ENCODE measurements at places on chromosomes 2 and 18.

DNA sequence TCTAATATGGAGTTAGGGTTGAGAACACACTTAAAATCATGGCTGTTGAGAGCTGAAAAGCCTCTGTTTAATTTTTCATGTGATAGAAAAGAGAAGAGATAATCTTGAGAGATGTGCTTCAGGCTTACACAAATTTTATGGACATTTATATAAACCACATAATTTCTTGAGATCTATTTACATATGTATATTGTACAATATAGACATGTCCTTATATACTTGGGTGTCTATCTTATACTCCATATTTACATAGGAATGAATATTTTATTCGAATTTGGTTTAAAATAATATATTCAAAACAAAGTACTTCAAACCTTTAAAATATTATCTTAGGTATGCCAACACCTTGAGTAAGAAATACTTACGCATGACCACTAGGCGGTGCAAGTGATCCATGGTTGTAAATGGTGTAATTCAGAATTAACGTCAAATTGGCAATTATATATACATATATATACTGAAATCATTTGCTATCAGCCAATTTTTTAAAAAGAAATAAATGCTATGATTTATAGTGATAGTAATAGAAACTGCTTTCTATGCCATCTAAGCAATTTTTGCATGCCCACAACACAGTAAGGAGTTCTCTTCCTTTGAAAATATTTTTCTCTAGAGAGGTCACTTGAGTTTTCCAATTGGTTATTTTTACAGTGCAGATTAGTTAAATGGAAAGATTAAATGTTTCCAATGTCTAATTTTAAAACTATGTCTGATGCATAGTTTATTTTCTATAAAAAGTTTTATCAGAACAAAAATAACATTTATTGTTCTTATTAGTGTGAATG, 37.6 kb upstream of the SPAG16 start:
- DNase-seq = no peak

GRCh38 chr2:176637486-176638166, 368.4 kb downstream of the MTX2 start:
- DNase-seq = no peak

DNA sequence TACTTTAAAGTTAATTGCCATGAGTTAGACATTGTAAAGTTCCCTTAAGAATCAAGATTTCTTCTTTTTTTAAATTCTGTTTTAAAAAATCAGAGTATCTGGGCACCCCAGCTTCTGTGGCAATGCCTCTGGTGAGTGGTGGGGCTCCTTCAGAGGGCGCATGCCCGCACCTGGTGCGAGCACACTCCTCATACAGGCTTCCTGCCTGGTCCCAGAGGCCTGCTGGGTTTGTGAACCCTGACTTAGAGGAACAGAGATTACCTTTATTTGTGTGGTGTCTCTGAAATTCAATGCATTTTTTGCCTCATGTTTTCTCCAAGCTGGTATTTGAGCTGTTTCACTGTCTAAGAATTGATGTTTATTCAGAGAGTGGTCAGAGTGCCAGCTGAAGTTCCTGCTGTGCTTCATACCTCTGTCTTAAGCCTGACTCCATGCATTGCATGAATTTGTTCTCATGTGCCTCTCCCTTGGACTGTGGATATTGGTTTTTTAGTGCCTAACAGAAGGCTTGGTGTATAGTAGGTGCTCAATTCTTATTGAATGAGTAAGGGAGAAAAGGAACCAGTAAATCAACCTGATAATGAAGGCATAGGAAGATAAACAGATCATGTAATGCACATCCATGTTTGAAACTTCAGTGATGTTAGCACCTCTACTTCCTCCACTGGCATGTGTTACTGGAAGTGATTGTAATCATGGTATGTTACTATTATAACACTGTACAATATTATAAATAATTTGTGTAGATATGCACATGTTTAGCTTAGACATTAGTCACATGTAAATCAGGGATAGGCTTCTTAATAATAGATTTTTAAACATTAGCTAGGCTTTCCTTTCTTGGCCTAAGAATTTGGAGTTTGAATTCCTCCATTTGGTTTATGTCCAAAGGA, 29.0 kb downstream of the PHLPP1 start:
- no peak for DNase-seq

DNA sequence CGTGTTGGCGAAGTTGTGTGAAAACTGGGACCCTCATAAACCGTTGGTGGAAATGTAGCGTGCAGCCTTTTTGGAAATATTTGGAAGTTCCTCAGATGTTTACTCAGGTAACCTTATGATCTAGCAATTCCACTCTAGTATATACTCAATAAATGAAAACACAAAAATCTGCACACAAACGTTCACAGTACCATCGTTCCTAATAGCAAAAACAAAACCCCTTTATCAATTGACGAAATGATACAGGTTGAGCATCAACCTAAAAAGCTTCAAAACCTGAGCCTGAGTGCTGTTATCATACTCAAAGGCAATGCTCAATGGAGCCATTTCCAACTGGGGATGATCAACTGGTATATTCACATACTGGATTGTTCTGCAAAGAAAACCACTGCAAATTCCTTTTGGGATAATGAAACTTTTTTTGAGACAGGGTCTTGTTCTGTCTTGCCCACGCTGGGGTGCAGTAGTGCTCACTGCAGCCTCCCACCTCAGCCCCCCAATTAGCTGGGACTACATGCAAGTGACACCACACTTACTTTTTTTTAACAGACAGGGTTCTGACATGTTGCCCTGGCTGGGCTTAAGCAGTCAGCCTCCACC, 777 bp upstream of the C18orf32 start:
- DNase-seq = no peak

DNA sequence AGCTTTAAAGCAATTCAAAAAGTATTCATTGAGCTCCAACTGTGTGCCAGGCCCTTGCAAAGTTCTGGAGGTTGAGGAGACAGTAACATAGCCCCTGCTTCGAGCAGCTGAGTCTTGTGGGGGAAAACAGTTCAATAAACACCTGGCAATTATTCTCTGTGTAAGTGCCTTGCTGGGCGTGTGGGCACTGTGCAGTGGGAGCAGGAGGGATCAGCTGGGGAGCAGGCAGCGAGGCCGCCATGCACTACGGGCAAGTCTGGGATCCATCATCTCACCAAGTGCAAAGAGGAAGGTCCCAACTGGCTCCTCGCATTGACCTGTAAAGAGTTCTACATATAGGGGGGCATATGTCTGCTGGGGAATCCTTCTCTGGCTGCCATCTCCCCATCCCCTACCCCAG, 342.2 kb upstream of the HS6ST1 start:
- DNase-seq = no peak

DNA sequence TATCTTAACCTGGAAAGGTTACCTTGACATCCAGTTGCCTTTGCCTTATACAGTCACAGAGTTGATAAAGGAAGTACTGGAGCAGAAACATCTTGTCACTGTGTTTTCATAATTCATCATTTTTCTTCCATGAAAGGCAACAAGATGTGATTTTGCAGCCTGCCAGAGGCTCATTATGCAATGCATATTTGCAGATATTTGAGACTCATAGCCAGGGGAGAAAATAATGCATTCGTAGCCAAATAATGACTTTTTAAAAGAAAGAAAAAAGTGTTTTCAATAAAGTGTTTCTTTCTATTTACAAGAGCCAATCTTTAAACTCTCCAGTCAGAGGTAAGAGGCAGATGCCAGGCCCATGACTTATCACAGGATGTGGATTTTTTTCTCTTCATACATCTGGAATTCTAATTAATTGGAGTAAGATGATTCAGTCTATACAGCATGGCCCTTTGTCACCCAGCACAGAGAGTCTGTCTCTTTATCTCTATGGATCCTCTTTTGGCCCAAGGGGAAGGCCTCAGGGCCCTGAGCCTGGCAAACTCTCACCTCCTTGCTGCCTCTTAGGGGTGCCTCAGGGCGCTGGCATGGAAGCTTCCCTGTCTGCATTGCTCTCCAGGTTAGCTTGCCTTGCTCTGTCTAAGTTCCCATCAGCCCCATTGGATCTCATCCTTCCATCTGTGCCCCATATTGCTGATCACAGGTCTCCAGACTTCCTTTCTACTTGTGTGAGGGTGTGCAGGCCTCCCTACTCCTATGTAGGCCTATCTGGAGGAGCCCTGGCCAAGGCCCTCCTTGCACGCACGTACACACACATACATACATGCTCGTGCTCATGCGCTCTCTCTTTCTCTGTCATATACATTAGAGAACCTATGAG, 247.7 kb downstream of the TPGS2 start:
- no peak for DNase-seq

- no peak for DNase-seq
Measured at GRCh38 chr2:236217926-236218325, 46.3 kb downstream of the ASB18 start.

GRCh38 chr2:233789554-233789953, 11.4 kb downstream of the MROH2A start:
- DNase-seq = no peak

DNA sequence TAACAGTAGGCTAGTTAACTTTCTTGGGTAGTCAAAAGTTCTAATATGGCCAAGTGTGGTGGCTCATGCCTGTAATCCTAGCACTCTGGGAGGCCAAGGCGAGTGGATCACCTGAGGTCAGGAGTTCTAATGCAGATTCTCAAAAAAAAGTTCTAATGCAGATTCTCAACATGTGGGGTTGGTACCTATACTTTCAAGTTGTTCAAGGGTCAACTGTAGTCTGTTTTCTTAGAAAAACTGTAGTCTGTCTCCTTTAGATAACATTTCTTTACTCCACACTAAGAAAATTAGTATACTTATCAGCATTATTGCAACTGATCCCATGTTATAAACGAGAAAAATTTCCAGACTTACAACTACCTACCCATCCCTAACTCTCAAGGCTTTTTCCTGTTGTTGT, 16.6 kb downstream of the INO80D start:
- DNase-seq = no peak

DNA sequence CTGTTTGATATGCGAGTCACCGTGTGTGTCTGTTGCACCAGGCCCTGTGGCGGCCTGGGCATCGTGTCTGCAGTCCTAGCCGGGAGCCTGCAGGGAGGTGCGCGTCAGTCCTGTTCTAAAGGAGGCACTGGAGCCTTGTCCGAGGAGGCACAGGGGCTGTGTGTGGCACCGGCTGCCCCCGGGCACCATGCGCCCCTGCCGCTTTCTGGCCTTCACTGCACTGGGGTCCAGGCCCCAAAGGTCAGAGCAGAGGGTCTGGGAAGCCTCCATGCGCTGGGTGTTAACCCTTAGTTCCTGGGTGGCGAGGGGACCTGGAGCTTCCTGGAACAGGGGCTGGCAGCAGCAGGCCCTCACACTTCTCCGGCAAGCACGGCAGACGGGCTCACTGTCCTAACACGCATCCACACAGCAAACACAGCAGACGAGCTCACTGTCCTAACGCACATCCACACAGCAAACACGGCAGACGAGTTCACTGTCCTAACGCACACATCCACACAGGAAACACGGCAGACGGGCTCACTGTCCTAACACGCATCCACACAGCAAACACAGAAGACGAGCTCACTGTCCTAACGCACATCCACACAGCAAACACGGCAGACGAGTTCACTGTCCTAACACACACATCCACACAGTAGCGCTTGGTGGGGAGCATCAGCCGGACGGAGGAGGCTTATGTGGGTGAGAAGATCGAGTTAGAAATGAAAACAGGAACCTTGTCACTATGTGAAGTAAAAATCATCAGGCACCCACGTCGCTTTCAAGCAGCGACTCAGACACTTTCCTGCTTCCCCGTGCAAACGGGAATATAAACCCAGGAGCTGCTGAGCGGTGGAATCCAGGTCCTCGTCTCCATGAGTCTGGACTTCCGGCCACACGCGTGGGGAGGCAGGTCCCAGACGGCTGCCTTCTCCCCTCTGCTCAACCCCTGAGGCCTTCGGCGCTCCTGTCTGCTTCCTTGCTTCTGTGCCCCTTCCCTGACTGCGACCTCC, 65.3 kb downstream of the TPO start:
- DNase-seq = no peak

GRCh38 chr2:62370321-62371250, 135.4 kb downstream of the TMEM17 start:
- no peak for DNase-seq

GRCh38 chr18:22695674-22696073, 237.5 kb upstream of the RBBP8 start:
- DNase-seq = no peak

- DNase-seq = no peak
Measured at GRCh38 chr2:11179899-11180298, 24.6 kb downstream of the SLC66A3 start.

- no peak for DNase-seq
Measured at GRCh38 chr2:62871506-62871905, 166.0 kb downstream of the EHBP1 start.

DNA sequence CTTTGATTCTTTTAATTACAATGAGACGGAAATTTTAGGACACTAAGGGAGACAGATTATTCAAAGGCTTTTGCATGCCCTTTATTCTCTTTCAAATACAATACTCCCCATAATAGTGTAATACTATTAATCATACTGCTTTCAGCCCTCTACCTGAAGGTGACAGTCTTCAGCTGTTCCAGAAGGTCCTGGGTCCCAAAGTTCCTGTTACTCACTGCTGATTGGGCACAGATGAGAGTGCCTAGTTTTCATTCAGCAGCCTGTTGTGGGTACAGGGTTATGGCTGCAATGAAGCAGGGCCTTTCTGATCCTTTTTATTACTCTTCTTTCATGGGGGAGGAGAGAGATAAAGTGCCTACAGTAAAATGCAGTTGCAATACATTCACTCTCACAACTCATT, 80.2 kb downstream of the NUP35 start:
- no peak for DNase-seq

DNA sequence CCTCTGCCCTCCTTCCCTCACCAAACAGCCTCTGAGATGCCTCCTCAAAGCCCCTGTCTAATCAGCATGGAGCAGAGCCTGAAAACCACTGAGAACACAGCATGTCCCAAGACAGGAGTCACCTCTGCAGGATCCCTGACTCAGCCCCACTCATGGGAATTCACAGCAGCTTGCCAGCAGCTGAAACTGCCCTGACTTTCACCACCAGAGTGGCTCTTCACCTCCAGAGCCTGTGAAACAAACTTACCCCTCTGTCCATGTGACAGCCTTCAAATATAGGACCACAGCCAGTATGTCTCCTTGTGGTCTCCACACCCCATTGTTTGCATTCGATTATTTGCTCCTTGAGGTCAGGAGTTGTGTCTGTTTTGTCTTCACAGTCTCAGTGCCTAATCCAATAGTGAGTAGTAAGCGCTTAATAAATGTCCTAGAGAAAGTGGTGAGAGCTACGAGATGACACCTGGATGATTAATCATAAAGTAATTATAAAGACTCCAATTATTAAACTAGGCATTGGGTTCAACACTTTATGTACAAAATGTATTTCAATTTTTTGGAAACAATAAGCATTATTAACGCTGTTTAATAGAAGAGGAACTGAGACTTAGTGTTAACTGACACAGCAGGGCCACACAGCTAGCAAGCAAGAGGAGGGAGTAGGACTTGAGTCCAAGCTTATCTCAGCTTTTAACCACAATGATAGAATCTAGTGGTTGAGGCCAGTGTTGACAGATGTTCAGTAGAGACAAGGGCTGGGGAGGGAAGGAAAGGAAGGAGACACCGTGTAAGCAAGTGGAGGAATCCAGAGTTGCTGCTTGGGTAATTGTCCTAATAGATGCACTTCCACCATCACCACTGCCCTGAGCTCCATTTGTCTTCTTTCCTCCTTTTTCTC, 358.7 kb upstream of the TNP1 start:
- DNase-seq = no peak

- no peak for DNase-seq
Measured at GRCh38 chr18:8607776-8608742, 1.2 kb upstream of the RAB12 start.

Data from hypothalamus (tissue), 51 donors.